Activated CD4-positive, alpha-beta T cell treated with anti-CD3 and anti-CD28 coated beads for 24 hours (primary cell): ENCODE measurements at places on chromosomes 4 and X.

GRCh38 chr4:168822481-168822880 lies 187.6 kb downstream of the CBR4 start:
- DNase-seq = no peak

GRCh38 chr4:7124689-7125442 lies 57.0 kb upstream of the GRPEL1 start:
- DNase-seq = no peak

- no peak for DNase-seq
Measured at GRCh38 chr4:188554413-188554812, 415.2 kb downstream of the TRIML1 start.

- no peak for DNase-seq
Measured at GRCh38 chrX:80181079-80181478, 166.5 kb downstream of the TBX22 start.

- DNase-seq = no peak
Measured at GRCh38 chr4:2924286-2924685, 38.9 kb downstream of the NOP14 start.

DNA sequence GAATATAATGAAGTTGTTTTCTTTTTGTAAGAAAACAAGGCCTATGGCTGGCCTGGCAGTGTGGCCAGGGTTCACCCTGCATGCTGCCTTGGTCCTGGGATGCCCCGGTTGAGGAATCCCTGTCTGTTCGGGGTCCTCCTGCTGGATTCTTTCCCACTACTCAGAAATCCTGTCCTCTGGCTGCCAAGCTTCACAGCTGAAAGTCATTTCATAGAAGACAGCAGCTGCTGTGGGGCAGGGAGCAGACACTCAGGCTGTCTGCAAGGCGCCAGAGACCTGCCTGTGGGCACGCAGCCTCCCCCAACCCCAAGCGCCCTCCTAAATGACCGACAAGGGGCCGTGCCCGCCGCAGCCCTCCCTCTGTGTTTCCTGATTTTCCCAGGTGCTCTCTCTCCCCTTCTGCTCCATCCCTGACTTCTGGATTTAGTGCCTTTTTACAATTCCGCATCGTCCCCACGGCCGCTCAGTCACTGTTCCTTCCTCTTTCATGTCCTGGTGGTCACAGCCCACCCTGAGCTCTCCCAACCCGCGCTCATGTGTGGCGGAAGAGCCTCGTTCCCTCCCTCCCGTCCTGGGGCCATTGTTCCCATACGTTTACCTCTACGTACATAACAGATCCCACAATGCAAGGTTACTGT lies 27.5 kb downstream of the ZFYVE28 start:
- no peak for DNase-seq

GRCh38 chr4:42396752-42397634 lies at the start of gene SHISA3:
Gene SHISA3, plus strand, starts transcription at chr4:42397488. Its CDS starts 569 bp downstream, at chr4:42398057.
- DNase-seq = no peak

- DNase-seq = no peak
Measured at GRCh38 chr4:61312526-61312925, 112.4 kb downstream of the ADGRL3 start.
